ENCODE measurements at places on chromosomes 5 and 9. TPM values are rescaled to one million over a fixed set of nuclear protein-coding genes. Genes with fewer than 3 reads are reported as not detected.

SLCO4C1 gene
- 0.47 TPM for total RNA-seq

SLC1A3 gene
- total RNA-seq = 0.23 TPM

NEURL1B gene
- total RNA-seq = 0.23 TPM

CORO2A gene
- total RNA-seq = 9.1 TPM

PRKACG gene
- not detected for total RNA-seq

MEF2C gene
- total RNA-seq = 2.5 TPM

DOK3 gene
- total RNA-seq = 2.0 TPM

C5orf46 gene
- not detected for total RNA-seq

MARCOL gene
- not detected for total RNA-seq

ITGA2 gene
- total RNA-seq = 0.62 TPM

F2RL1 gene
- 5.5 TPM for total RNA-seq

BTNL3 gene
- total RNA-seq = not detected

Measured in T-cell (primary cell).